Left ventricle myocardium superior (tissue), 1 donor: ENCODE measurements at places on chromosomes 13 and 19.
A peak's percentile ranks its signal among the peaks of the same experiment; 100 is the strongest.

DNA sequence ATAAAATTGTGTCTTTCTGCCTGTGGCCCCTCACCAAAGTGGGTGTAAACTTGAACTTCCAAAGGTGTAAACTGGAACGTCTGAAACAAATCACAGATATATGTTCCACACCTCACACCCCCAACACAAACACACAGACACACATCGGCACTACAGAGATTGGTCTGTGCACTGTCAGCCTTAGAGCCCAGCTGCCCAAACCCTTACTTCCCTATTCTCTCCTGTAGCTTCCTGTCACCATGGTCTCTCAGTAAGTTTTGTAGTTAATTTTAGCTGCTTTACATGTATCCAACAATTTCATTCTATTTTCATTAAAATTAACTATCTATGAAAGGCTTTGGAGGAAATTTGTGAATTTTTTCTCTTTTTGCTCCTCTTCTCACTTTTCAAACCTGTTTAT is 5.4 kb downstream of the TM9SF2 start:
- DNase-seq: no peak

GRCh38 chr13:46654951-46655350 is 102.0 kb downstream of the LRCH1 start:
- DNase-seq: no peak

GRCh38 chr13:63288576-63288975 is 1872.9 kb upstream of the PCDH20 start:
- no peak for DNase-seq

DNA sequence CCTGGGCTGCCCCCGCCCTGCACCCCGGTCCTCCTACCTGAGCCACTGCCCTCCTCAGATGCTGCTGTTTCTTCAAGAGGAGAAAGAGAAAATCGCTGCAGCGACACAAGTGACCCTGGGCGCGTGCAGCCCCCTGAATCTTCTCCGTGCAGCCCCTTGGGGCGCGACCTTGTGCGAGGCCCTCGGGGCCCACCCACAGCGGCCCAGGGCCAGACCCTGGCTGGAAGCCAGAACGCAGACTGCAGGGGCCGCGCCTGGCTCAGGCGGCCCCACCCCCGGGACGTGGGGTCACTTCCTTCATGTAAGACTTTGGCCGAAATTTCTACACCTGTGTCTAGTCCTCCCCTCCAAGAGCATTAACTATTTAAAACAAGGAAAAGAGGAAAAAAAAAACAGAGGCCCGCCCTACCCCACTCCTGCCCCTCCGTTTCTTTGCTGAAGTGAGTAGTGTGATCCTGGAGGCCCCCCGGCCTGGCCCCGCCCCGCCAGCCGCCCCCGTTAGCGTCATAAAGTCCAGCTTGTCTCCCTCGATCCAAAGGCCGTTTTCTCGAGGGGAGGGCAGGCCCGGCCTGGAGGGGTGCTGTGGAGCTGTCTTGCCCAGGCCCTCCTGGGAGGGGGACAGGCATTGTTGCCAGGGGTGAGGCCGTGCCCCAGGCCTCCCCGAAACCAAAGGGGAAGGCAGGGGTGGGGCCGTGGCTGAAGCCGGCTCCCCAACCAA is 35.3 kb downstream of the BTBD2 start:
- no peak for DNase-seq

- peak; percentile 95 for DNase-seq
These were observed 1.1 kb downstream of the HSPB6 start for GRCh38 chr19:35755550-35756376.

GRCh38 chr13:35841060-35841521 is 290.1 kb downstream of the DCLK1 start:
- DNase-seq: no peak

GRCh38 chr13:20901668-20902437 is 693 bp downstream of the XPO4 start:
- peak; percentile 53 for DNase-seq
